ENCODE measurements at places on chromosomes 12 and 14. TPM values are rescaled to one million over a fixed set of nuclear protein-coding genes. Genes with fewer than 3 reads are reported as not detected.

Gene KRT85
- total RNA-seq, result not detected

Gene GDF3
- total RNA-seq, result not detected

Gene ZFHX2
- 0.53 TPM for total RNA-seq

DNA sequence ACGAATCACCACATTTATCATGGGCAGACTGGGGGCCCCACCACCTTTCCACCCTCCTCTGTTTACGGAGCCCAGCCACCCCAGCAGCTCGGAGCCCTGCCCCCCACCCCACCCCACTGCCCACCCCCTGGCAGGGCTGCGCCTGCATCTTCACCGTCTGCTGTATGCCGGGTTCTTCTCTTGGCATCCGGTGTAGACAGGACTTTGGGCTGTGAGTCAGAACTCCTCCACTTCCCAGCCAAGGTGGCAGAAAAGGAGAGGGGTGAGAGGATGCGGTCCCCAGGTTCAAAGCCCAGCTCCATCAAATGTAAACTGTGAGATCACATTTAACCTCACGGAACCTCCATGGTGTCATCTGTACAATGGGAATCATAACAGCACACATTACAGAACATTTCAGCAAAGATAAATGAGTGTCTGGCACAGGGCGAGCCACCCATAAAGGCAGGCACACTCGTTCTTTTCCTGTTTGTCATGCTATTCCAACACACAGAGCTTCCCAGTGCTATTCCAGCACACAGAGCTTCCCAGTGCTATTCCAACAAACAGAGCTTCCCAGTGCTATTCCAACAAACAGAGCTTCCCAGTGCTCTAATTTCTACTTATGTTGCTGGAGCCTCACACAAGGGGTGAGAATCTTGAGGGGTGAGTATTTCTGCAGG, 292.7 kb upstream of the RTL1 start:
- DNase-seq, result peak; percentile 9

GRCh38 chr12:13436696-13437391, 240.3 kb downstream of the EMP1 start:
- DNase-seq, result no peak

DNA sequence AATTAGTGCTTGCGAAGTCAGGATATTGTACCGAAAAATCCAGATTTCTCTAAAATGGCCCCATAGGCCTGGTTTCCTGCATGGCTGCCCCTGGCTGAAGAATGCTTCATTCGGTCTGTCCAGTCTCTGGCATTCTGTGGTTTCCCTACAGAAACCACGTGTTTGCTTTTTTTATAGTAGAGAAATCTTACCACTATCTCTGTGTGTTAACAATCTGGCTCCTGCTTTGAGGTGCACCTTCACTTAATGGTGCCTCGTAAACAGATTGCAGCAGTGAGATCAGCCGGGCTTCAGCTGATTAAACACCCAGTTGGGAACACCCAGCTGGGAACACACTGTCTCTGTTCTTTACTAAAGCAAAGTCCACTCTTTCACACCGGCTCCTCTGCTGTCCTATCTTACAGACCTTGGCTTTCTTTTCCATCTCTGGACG, 6.7 kb upstream of the DNAAF2 start:
- peak; percentile 67 for DNase-seq

GRCh38 chr12:46959502-46959901, 119.9 kb upstream of the PCED1B start:
- DNase-seq, result no peak

DNA sequence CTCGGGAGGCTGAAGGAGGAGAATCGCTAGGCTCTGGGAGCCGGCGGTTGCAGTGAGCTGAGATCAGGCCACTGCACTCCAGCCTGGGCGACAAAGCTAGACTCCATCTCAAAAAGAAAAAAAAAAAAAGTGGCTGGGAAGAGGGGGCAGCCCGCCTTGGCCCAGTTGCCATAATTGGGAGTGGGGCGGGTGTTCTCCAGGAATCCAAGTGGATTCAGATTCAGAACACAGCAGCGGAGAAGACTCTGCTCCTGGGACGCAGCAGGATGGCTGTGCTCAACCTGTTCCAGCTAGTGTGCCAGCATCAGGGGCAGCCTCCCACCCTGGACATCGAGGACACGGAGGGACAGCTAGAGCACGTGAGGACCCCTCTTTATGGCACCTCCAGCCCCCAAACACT, 5.5 kb downstream of the CFAP73 start:
- DNase-seq, result no peak

- DNase-seq, result no peak
Measured at GRCh38 chr14:30581283-30581625, 22.3 kb downstream of the G2E3 start.

DNA sequence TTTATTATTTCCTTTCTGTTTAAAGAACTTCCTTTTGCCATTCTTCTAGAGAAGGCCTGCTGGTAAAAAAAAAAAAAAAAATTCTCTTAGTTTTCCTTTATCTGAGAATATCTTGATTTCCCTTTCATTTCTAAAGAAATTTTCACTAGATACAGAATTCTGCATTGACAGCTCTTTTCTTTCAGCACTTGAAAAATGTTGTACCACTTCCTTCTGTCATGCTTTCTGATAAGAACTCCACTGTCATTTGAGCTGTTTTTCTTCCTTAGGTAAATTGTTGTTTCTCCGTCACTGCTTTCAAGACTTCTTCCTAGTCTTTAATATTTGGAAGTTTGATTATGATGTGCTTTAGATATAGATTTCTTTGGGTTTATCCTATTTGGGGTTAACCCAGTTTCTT, 113.6 kb upstream of the BTG1 start:
- no peak for DNase-seq

DNA sequence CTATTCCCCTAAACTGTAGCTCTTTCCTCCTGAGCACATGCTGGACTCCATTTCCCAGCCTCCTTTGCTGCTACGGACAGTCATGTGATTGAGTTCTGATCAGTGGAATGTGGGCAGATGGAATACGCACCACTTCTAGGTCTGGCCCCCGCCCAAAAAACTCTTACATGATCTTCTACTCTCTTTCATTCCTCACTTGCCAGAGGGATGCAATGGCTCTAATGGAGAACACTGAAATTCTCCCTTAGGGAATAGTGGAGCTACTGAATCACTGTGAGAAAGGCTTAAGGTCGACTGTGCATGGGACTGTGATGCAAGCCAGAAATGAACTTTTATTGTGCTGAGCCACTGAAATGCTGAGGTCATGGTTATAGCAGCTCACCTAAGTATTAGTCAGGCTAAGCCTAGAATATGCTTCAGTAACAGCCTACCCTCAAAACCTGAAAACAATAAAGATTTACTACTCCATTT, 13.0 kb upstream of the TMED2 start:
- DNase-seq, result no peak

DNA sequence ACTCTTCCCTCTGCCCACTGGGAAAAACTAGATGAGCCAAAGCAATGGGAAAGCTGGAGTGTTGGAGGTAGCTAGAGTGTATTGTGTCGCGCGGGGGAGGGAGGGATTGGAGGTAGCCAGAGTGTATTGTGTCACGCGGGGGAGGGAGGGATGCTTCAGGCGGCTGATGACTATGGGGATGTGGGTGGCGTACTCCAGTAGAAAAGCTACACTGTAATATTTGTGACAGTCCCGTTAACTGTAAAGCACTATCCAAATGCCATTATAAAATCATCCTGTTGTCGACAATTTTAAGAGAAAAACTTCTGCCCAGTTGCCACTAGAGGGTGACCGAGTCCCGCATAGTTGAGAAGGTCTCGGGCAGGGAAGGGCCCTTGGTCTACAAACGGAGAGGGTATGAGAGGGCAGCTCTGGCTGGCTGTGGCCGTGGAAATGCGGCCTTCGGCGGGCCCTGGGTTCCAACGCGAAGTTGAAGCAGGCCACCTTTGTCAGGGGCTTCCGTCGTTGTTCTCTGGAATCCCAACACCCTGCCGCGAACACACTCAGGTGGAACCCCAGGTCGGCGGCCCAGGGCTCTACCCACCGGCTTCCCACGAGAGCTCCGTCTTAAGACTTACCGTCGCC, 15.1 kb upstream of the PLEK2 start:
- peak; percentile 78 for DNase-seq

- DNase-seq, result no peak
Measured at GRCh38 chr12:64450057-64450640, 1.8 kb upstream of the TBK1 start.
